ENCODE measurements at places on chromosomes 4 and X.

DNA sequence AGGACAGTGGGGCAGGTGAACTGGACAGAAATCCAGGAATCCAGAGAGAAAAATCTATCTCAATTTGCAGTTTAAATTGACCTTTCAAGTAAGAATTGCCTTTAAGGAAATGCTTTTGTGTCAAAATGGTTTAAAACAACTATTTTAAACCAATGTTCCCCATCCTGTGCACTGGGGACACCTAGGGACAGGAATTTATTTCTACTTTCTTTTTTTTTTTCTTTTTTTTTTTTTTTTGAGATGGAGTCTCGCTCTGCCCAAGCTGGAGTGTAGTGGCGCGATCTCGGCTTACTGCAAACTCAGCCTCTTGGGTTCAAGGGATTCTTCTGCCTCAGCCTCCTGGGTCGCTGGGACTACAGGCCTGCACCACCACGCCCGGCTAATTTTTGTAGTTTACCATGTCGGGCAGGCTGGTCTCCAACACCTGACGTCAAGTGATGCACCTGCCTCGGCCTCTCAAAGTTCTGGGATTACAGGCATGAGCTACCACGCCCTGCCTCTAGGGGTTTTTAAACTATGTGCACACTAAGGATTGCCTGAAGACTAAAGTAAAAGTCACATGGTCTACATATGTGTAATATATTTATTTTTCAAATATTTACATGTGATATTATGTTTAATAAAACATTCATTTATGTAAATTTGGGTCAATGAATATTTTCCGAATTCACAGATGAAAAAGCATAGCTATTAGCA lies 1213.4 kb downstream of the STIM2 start:
- no peak for DNase-seq

DNA sequence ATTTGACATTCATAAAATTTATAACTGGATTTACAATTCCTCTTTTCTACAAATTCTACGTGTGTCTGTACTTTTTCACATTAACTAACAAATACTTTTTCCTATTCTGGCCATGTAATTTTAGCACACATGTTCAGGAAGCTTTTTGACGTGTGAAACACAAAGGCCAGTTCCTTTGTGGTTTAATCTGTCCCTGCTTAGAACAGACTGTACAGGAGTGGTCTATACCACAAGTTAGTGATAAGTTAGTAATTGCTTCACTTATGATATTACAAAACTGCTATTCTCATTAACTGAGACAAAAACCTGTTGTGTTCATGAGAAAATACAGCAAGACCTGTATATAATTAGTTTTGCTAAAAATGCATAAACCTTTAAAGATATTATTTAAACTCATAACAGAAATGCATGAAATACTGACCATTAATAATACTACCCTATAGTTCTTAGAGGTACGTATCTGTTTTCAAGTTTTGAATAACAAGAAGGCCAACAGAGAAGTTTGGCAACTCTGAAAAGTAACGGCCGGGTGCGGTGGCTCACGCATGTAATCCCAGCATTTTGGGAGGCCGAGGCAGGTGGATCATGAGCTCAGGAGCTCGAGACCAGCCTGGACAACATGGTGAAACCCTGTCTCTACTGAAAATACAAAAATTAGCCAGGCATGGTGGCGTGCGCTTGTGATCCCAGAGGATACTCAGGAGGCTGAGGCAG lies 13.7 kb upstream of the AREG start:
- DNase-seq = no peak

GRCh38 chrX:108156082-108156481 lies 64.5 kb downstream of the ATG4A start:
- no peak for DNase-seq

DNA sequence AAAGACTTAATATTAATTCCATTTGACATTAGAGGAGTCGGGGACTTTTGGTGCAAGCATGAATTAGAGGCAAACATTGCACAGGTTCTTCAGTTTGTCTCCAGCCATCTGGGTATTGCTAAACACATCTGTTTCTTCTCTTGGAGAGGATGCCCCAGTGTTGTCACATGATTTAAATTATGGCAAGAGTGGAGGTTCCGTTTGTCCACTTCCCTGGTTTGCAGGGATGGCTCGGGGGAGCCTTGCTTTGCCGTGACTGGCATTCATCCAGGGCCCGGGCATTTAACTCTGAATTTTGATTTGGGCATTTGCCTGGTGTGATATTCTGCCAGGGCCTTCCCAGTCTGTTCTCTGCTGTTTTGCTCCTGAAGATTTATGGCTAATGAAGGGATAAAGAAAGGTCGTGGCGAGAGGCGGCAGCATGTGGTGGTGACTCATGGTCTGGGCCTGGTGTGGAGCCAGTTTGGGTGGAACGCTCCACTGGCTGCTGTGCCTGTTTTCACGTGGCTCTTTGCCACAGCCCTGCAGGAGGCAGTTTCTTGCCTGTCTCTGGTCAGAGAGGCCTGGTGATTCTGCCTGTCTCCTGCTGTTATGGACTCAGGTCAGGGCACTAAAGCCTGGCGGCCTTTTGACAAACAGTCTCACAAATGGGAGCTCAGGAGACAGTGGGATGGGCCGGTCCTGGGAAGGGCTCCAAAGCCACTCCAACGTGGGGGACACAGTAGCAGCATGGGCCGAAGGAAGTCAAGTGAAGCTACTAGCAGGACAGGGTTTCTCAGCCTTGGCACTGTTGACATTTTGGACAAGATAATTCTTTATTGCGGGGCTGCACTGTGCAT lies 99.4 kb upstream of the PGRMC2 start:
- no peak for DNase-seq

GRCh38 chrX:152824841-152825374 lies 5.6 kb downstream of the CETN2 start:
- no peak for DNase-seq

GRCh38 chr4:6892190-6892908 lies 17.3 kb upstream of the TBC1D14 start:
- DNase-seq = no peak

DNA sequence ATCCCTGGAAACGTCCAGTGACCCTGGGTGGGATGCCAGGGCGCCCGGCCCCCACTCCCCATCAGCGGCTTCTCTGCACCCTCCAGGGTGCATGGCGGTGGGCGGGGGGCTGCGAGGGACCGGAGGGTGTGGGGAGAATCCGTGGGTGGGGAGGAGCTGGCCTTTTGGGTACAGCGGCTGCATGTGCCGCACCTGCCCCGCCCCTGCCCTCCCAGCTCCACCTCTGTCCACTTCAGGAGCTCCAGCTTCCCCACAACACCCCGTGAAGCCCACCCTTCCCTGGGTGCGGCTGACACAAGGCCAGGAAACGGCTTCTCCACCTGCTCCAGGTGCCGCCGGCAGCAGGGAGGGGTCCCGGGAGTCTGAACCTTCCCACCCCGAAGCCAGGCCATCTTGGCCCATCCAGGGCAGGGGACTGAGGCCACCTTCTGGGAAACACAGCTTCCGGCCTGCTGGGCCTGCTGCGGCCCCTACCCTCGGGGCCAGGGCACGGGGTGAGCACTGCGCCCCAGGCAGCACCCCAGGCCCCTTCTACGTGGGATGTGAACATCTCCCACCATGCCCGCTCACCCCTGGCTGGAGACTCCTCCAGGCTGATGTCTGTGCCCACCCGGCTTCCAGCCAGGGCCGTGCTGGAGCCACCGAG lies 34.6 kb downstream of the CPLX1 start:
- DNase-seq = no peak

All from endothelial cell (in vitro differentiated cells).